Stimulated activated CD4-positive, alpha-beta T cell treated with anti-CD3 and anti-CD28 coated beads, Interleukin-1b, Interleukin-23, amount 100 ng/mL, for 1 hour (primary cell): ENCODE measurements at places on chromosomes 7 and 10.

GRCh38 chr7:22563621-22564241, 63.7 kb upstream of the STEAP1B start:
- no peak for DNase-seq

GRCh38 chr7:33232632-33233145, 103.3 kb downstream of the BBS9 start:
- no peak for DNase-seq

DNA sequence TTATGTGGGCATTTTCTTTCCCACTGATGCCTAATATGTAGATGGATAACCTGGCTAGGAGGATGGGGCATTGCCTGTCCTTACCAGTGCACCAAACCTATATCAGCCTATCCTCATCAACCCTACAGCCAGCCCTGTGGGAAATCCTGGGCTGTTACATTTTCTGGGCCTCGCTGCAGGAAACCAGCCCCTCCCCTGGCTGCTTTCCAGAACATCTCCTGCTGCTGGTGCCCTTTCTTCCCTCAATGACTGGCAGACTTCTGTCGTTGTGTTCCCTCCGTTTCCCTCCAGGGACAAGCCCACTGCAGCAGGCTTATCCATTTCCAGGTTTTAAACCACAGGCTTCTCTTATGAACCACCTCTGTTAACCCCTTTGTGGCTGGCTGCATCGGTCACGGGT, 486.1 kb upstream of the COBL start:
- DNase-seq: no peak

DNA sequence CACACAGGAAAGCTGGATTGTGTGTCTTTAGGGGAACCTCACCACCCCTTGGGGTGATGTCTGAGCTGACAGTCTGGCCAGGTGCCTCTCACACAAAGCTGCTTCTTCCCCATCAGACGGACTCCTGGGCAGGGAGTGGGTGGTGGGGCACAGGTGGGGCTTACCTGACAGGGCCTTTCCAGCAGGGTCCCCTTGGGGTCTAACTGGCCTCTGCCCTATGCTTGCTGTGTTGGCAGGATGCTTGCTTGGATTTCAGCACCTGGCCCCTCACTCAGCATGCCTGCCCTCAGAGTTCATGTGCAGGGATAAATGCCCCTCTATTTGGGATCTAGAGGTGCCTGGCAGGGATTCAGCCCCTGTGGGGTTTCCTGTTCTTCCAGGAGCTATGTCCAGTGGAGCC, 496.9 kb upstream of the ZMIZ1 start:
- DNase-seq: no peak

GRCh38 chr7:134855442-134855841, 76.0 kb downstream of the CALD1 start:
- DNase-seq: no peak

- no peak for DNase-seq
Observed at GRCh38 chr10:58734664-58735063, 222.0 kb downstream of the BICC1 start.

DNA sequence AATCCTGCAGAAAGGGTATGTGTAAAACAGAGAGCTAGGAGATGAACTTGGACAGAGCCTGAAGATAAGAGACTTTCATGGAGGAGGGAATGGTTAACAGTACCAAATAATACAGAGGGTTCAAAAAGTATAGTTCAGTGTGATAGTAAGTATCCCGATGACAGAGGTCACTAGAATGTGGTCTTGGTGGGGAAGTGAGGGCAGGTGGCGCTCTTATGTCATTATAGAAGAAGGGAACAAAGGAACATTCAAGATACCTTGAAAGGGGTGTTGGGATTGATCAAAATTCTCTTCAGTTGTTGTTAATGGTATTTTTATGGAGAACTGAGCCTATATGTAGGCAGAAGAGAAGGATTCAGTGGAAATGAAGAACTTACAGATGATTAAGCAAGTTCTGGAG, 312.5 kb downstream of the SUGCT start:
- DNase-seq: no peak

DNA sequence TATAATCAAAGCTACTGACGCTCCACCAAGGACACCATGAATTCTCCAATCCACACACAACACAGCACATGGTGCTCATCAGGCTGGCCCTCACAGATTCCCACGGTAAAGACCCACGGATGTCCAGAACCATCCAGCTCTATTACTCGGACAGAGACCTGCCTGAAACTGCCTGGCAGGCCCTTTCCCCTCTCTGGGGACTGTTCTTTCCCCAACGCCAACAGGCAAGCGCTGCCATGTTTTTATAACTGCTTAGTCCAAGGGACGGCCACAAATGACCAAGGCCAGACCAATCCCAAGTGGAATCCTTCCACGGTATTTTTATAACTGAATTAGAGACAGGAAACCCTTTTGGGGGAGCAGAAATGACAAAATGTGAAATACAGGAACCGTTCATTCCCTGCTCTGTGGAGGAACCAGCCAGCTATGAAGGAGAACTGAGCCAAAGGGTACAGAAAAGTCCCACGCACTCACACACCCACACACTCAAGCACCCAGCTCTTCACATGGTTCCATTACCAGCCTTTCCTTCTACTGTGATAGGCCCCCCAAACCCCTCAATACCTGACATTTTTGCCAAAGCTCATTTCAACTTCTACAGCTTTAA, 4.1 kb downstream of the PIP4K2A start:
- no peak for DNase-seq

DNA sequence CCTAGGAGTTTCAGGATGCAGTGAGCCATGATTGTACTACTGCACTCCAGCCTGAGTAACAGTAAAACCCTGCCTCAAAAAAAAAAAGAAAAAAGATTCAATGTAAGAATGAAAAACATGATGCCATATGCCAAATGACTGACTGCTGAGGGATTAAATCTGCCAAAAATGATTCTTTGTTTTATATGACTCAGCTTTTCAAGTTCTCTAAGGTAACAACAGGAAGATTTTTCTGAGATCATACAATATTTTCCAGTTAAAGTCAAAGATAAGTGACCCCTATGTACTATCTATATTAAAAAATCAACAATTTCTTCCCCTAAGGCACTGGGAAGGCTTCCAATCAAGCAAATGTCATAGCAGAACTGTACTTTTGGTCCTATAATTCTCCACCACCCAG, 271.2 kb upstream of the IMMP2L start:
- no peak for DNase-seq

- DNase-seq: no peak
Observed at GRCh38 chr7:115094163-115094562, 172.3 kb downstream of the MDFIC start.

GRCh38 chr7:33107136-33108066, 1.8 kb downstream of the RP9 start:
- no peak for DNase-seq

DNA sequence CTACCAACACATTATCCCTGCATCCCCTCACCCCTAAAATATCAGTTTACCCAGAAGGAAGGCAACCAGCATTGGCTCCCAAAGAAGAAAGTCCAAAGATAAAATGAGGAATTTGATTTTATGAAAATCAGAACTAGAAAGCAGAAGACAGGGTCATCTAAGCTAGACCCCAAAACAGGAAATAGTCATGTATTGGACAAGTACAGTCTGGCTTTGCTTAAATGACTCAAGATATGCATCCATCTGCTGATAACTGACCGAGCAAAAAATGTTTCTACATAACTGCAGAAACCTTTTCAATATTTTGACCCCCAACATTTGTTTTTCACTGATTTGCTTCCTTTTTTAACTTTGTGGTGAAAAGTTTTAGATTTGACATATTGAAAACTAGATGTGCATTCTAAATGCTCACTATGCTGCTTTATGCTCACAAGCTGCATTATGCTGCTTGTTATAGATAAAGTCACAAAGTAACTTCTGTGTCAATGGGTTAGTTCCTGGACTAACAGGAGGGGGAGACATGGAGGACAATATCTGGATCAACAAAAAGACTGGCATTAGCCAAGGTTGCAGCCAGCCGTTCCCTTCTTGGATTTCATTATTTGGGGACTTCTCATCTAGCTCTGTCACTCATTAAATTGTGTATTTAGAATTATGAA, 227.0 kb downstream of the INHBA start:
- DNase-seq: no peak

GRCh38 chr7:140229591-140230515, 53.1 kb upstream of the KDM7A start:
- no peak for DNase-seq
